ENCODE measurements at places on chromosomes 13 and 19.

GRCh38 chr13:28539625-28540286, 44.8 kb upstream of the FLT1 start:
- H3K36me3 ChIP-seq = no peaks in the 10 kb centered on the region
- no peaks in the 10 kb centered on the region for H3K4me1 ChIP-seq
- H3K27ac ChIP-seq = no peak overlapping the region
- DNase-seq = no peak

GRCh38 chr19:49515767-49516166, 3.3 kb downstream of the FCGRT start:
- no peaks in the 10 kb centered on the region for H3K36me3 ChIP-seq
- H3K4me1 ChIP-seq = peaks cover 22% of the 10 kb centered on the region
- DNase-seq = no peak
- no peak overlapping the region for H3K27ac ChIP-seq
- no peaks in the 10 kb centered on the region for H3K27me3 ChIP-seq

- no peak overlapping the region for H3K27ac ChIP-seq
- H3K36me3 ChIP-seq = peaks cover 32% of the 10 kb centered on the region
- H3K4me1 ChIP-seq = peaks cover 9% of the 10 kb centered on the region
- no peak for DNase-seq
These were observed 106.4 kb upstream of the MLNR start for GRCh38 chr13:49113526-49114286.

- H3K27me3 ChIP-seq = no peaks in the 10 kb centered on the region
- H3K4me3 ChIP-seq = no peak overlapping the region
- no peak overlapping the region for H3K27ac ChIP-seq
- H3K36me3 ChIP-seq = no peaks in the 10 kb centered on the region
- DNase-seq = no peak
These were observed 750.6 kb downstream of the DIAPH3 start for GRCh38 chr13:59413126-59413525.

GRCh38 chr13:53781941-53782340, 753.3 kb downstream of the OLFM4 start:
- H3K27me3 ChIP-seq = no peaks in the 10 kb centered on the region
- H3K36me3 ChIP-seq = no peaks in the 10 kb centered on the region
- H3K27ac ChIP-seq = no peak overlapping the region
- H3K4me1 ChIP-seq = no peaks in the 10 kb centered on the region

GRCh38 chr13:109743706-109744453, 42.5 kb downstream of the IRS2 start:
- H3K4me1 ChIP-seq = peaks cover 3% of the 10 kb centered on the region
- no peak overlapping the region for H3K27ac ChIP-seq
- no peak overlapping the region for H3K4me3 ChIP-seq
- DNase-seq = no peak

DNA sequence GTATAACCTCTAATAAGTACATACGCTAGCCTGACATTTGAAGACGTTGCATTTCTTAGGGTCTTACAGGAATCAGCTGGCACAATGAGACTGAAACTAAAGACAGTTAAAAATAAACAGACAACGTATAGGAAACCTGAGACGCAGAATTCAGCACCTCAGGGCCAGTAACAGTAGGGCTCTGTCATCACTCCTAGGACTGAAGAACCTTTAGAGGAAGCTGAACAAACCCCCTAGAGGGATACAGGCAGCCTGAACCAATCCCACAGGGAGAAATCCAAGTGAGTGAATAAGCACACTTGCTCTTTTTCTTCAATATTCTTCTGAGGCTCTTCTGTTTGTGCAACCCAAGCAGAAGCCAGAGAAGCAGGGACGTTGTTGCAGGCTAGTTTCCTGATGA, 53.9 kb upstream of the KLHL1 start:
- H3K27ac ChIP-seq = no peak overlapping the region
- H3K27me3 ChIP-seq = no peaks in the 10 kb centered on the region
- H3K4me3 ChIP-seq = no peak overlapping the region
- no peak for DNase-seq

DNA sequence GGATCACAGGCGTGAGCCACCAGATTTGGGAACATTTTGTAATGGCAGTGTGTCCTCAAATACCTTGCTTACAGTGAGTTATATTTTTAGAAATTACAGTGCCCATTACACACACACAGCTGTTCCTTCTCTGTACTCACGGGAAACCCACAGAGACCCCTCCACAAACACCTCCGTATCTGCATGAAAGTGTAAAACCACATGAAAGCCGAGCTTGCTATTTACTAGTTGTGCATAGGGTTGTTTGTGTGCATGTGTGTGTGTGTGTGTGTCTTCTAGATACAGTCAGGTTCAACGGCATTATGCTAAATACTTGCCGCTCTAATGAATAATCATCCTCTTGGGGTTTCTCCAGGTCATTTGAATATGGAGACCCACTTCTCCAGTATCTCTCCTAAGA, 22.3 kb upstream of the LILRA2 start:
- no peaks in the 10 kb centered on the region for H3K27me3 ChIP-seq
- no peaks in the 10 kb centered on the region for H3K36me3 ChIP-seq
- H3K4me1 ChIP-seq = no peaks in the 10 kb centered on the region
- no peak overlapping the region for H3K27ac ChIP-seq
- no peak for DNase-seq

GRCh38 chr19:5182751-5183150, 157.9 kb downstream of the PTPRS start:
- no peaks in the 10 kb centered on the region for H3K36me3 ChIP-seq
- H3K4me1 ChIP-seq = no peaks in the 10 kb centered on the region
- no peak for DNase-seq
- H3K4me3 ChIP-seq = no peak overlapping the region
- no peak overlapping the region for H3K27ac ChIP-seq

DNA sequence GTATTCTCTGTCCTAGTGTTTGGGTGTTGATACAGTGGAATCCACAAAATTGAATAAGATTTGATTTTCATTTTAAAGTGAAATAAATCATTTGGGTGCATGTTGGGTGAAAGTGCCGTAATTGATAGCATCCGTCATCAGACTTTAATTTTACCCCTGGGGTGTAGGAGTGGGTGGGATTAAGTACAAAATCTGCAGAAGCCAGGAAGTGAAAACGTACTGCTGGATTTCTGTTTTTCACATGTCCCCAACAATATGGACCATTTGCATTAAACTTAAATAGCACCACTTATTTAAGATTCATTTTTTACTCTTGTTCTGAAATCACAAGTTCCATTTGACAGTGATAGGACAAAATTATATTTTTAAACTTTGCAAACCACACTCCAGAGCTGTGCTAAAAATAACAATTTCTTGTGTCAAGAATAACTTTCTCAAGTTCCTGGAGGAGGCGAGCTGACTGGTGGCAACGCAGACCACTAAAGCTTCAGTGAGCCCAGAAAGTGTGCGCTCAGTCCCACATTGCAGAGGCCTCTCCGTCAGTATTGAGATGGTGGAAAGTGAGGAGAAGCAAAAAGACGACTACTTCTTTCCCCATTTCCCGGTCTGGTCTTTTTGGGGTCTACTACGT, 71.3 kb downstream of the ARHGEF7 start:
- peaks cover 40% of the 10 kb centered on the region for H3K4me1 ChIP-seq
- no peak overlapping the region for H3K27ac ChIP-seq
- no peak overlapping the region for H3K4me3 ChIP-seq
